ENCODE measurements at places on chromosomes 1 and 21.

DNA sequence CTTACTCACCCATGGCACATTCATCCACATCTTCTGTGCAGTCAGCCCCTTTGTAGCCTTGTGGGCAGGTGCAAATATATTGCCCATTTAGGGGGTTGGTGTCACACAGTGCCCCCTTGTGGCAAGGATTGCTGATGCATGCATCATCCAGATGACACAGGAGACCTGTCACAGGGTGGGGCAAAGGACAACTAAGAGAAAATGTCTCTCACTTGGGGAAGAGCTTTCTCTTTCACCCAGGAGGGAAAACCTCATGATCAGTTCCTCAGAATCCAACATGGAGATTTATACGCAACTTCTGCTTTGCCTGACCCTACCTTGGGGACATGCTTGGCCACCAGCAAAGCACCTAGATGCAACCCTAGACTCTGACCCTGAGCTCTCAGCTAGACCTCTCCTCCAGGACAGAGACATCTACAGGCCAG, 71.8 kb upstream of the ADAM30 start:
- peak; percentile 56 for DNase-seq

DNA sequence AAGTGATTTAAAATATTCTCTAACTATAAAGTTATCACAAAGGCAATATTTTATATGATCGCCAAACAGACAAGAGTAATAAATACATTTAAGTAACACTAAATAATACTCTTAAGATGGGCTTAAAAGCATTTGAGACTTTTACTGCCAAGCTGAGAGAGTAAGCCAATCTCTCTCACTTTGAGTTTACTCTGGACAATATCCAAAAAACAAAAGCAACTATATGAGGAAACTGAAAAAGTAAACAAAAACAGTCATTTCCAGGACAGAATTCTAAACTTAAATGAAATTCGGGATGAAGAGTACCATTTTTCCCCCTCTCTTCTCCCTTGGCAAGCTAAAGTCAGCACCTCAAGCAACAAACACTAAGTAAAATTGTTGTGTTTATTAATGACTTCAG, 173.2 kb downstream of the COP1 start:
- DNase-seq = no peak

GRCh38 chr1:107172450-107173170, 31.8 kb downstream of the NTNG1 start:
- no peak for DNase-seq

DNA sequence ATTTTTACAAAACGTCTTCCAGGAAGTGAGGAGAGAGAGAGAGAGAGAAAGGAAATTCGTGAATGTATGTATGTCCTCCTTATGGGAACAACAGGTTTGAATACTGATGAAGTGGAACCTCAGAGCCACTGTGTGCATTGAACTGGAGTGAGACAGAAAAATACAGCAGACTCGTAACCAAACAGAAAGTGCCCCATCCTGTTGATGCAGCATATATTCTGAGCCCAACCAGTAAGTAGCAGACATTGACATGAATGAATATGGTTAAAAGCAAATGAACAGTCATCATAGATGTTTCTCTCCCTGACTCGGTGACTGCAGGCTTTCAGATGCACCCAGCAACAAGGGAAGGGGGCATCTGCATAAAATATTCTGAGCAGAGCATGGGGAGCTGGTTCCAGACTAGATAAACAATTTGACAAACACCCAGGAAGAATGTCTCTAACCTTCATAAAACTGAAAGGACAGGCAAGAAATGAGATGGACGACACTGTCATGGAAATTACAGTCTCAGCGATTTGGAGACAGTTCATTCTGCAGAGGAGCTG, 471.0 kb upstream of the PBX1 start:
- DNase-seq = no peak

DNA sequence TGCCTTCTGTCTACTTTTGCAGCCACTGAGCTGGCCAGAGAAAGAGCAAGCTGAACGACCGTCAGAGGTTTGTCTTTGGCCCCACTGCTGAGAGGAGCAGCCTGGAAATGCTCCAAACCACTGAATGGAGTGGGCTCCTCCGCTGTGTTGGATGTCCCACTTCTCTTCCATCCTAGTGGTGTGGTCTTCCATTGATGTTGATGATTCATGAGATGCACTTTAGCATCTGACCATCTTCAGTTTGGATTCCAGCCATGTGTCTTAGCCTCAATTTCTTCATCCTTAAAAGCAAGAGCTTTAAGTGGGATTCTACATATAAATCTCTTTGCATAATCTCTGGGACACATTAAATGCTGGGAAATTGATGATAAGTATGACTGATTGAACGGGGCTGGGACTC, 276.9 kb downstream of the SIPA1L2 start:
- no peak for DNase-seq

DNA sequence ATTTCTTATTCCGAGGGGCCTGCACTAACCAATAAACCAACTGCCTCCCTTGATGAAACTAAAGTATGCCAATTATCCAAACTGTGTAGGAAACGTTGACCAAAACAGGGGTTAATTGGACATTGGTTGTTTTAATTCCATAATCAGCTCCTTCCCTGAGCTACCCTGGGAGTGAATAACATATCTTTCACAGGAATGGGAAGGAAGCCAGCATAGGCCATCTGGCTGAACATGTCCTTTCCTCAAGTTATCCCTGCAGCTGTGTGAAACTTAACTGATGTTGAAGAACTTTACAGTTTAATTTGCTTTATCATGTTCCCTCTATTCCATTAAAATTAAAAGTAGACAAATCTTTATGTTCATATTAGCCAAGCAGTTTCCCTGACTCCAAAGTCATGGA, 75.4 kb downstream of the NRIP1 start:
- DNase-seq = no peak

DNA sequence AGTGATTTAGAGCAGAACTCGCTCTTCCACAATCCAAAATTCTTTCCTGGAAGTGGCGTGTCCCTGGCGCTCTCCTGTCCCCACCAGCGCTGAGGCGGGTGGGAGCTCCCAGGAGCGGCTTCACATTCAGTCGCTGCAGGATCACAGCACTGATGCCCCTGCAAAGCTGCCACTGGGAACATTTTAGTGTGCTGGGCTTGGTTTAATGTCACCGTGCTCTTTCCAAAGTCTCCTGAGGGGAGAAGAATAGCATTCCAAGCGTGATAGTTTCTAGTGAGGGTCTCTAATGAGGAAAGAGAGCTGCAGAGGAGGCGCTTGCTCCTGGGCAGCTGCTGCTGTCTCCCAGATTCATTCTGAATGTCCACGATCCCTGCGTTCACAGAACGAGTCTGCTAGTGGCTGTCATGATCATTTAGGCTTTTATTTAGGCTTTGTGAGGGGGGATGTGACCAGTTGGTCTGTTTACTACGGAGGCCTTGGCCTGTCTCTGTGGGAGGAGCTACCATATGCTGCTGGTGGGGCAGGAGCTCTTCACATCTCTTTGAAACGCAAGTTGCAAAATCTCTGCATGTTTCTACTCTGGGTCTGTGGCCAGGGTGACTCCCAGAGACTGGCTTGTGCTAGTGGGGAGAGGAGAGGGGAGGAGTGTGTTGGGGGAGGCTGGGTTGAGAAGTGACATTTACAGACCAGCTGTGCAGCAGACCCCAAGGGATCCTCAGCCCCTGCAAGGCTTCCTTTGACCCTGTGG, 23.4 kb downstream of the OLFML3 start:
- DNase-seq = no peak

DNA sequence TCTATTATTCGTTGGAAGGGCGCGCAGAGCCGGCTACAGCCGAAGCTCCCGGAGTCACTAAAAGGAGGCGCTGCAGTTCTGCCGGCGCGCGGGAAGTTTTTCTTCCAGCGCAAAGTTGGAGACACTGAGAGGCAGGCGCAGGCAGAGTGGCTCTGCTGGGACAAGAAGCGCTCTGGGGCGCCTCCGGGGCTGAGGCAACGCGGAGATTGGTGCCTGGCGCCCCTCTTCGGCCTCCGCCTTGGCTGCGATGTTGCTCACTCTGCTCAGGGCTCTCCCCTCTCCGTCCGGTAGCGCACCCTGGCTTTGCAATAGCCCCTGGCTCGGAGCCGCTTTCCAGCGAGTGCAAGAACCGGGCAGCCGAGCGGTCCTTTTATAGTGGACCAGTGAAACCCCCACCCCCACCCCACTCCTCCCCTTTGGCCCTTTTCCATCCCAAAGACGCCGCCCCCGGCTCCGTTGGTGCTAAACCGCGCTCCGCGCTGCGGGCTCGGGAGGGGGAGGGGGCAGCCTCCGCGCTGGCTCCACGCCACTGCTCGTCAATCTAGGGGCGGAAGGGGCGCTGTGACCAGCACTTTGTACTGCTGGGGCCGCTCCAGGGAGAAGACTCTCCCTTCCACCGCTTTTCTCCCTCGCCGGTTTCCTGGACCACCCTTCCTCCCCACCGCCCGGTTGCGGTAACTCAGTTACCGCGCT, at the start of gene ADAMTS1:
TSS of gene ADAMTS1 (minus strand) at position 344 of the 693 bp plus-strand sequence. CDS start 455 bp downstream, outside the sequence.
- no peak for DNase-seq

GRCh38 chr1:19165501-19165900, 44.6 kb downstream of the UBR4 start:
- DNase-seq = no peak

- no peak for DNase-seq
Measured at GRCh38 chr1:146001709-146002108, 5.3 kb upstream of the TXNIP start.

GRCh38 chr1:31691446-31691845, 12.4 kb downstream of the COL16A1 start:
- DNase-seq = no peak

DNA sequence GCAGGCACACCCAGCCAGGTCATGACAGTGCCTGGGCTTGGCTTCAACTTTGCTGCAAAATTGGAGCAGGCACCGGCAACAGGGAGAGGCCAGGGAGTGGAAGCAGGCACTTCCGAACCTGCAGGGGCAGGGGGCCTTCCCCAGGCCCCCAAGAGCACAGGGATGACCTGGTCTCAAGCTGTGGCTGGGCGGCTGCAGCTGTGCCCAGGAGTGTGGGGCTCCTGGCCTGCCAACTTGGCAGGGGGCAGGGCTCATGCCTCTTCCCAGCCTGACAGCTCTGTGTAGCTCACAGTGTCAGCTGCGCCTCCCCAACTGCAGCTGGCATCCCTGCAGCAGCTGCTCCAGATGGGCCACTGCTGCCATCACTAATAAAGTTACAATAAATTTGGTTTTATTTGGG, 51.5 kb upstream of the SCYL3 start:
- DNase-seq = no peak

- no peak for DNase-seq
Measured at GRCh38 chr1:165342587-165342986, 13.9 kb downstream of the LMX1A start.

DNA sequence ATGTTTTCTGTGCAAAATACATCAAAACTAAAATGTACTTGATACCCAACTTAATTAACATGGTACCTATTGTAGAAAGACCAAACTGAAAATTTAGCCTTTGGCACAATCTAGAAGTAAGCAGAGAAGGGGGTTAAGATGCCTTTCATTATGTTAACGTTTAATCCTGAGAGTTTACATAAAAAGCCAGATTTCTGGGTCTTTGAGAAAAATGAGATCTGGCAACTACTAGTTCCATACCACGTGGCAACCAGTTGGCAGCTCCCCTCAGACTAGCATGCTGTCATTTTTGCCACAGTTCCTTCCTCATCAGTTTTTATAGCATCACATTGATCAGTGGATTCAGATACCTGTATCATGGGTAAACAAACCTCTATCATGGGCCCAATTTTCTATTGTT, 1.5 kb downstream of the RO60 start:
- DNase-seq = no peak

GRCh38 chr1:216682752-216683151, 40.5 kb downstream of the ESRRG start:
- no peak for DNase-seq

DNA sequence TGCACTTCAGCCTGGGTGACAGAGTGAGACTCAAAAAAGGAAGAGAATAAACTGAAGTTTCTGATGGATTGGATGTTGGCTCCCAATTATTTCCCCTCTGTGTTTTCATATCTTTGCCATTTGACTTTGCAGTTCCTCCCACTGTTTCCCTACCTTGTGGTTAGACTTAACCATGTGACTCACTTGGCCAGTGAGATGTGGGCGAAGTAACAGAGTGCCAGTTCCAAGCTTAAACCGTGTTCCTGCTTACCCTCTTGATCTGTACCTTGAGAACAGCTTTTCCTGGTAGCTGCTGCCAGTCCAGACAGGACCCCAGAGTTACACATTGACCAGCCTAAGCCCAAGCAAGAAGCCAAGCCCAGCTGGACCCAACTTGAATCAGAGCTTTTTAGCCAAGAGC, 323.4 kb downstream of the LTN1 start:
- DNase-seq = no peak

GRCh38 chr1:234758851-234759250, 148.9 kb upstream of the IRF2BP2 start:
- no peak for DNase-seq

DNA sequence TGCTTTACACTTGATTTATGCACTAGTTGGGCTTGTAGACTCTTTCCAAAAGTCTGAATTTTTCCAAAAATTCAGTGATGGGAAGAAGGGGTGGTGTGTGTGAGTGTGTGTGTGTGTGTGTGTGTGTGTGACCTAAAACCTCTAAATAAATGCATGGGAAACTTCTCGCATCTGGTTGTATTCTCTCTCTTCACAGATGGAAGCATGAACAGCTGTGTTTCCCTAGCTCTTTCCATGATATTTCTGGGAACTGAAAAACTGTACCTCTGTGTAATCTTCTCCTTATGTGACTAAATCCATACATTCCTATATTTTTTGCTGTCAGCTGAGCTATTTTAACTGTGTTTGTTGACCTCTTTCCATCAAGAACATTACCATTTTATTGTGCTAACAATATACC, 26.2 kb upstream of the CYYR1 start:
- no peak for DNase-seq

DNA sequence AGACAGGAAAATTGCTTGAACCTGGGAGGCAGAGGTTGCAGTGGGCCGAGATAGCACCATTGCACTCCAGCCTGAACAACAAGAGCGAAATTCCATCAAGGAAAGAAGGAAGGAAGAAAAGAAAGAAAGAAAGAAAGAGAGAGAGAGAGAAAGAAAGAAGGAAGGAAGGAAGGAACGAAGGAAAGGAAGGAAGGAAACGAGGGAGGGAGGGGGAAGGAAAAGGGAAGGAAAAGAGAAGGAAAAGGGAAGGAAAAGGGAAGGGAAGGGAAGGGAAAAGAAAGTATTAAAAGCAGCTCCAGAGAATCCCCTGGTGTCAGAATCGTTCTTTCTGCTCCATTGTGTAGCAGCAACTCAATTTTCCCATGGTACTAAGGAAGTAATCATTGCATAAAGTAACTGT, 19.2 kb upstream of the ZSWIM5 start:
- no peak for DNase-seq

- DNase-seq = no peak
Measured at GRCh38 chr1:223259462-223259861, 104.5 kb downstream of the SUSD4 start.

DNA sequence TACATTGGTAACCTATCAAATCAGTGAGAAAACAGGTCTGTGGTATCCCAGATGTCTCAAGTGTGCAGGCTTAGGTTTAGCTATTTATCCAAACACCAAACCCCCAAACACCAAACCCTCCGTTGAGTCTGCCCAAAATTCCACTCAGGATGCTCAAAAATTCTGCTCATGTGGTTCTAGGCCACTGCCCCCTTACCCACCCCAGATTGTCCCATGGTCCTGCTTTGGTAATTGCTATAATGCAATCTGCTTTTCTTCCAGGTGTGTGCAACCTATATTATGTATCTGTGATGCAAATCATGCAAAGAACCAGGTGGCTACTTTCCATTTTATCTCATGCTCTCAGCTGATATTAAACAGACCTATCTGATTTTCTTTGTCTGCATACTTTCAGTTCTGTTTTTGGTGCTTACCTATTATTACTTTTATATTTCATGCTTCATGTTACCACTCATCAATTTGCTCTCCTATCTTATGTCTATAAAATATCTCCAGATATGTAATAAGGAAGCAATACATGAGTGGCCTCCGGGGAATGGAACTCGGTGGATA, 123.7 kb downstream of the TOMM20 start:
- no peak for DNase-seq

Measured in activated CD8-positive, alpha-beta memory T cell treated with anti-CD3 and anti-CD28 coated beads for 1 hour (primary cell).